ENCODE measurements at places on chromosomes 1 and 21. TPM values are rescaled to one million over a fixed set of nuclear protein-coding genes. Genes with fewer than 3 reads are reported as not detected.

DNA sequence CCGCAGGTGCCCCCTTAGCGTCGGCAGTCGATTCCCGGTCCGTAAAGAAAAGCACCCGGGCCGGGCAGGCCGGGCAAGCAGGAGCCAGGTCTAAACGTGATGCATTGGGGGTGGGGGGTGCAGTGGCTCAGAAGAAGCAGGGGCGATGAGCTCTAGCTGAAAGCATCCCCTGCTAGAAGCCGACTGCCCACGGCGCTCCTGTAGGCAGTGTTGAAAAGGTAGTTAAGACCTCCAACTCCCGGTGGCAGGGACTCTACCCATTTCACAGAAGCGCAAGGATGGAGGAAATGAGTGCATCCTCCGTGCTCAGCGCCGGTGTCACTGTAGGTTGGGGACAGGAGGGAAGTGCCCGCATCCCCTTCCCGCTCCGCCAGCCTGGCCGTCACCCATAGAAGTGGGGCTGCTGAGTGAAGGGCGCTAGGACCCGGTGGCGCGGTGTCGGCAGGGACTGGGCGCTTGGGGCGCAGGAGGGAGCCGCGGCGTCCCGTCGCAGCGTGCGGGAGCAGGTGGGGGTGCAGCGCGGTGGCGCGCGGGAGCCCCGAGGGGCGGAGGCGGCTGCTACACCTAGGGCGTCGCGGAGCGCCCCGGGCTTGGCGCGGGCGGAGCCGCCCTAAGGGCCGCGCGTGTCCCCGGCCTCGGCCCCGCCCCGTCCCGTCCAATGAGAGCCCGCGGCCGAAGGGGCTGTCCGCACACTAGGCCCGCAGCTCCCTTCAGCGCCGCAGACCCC, at the start of gene WNT2B:
Gene WNT2B (plus strand): TSS at position 688 of the 727 bp plus-strand sequence. CDS start 298 bp downstream, outside the sequence.
- ATAC-seq = peak; percentile 64

GRCh38 chr1:23403038-23403336, 21.6 kb downstream of the TCEA3 start:
- ATAC-seq = no peak

- no peak for ATAC-seq
These were observed 226.8 kb downstream of the LMX1A start for GRCh38 chr1:165129568-165130164.

DNA sequence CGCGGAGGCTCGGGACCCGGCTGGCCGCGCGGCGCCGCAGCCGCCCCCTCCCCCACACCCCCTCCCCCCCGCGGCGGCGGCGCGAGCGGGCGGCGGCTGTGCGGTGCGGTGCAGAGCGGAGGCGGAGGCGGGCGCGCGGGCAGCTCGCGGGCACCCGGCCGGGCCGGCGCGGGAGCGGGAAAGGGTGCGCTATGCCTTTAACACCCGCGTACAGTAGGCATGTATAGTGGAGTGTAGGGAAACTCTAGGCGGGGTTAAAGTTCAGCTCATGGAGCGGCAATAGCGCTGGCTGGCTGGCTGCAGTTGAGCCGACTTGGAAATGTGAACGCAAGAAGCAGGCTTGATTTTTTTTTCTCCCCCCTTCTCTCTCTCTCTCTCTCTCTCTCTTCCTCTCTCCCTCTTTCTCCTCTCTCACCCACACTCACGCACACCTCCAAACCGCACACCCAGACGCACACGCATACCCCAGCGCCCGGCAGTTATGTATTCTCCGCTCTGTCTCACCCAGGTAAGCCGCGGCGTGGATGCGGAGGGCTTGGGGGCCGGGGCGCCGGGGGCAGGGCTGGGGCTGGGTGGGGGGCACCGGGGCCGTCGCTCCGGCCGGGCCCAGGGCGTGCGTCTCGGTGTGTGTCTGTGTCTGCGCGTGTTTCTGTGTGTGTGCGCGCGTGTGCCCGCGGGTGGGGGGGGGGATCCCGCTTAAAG, at the start of gene NFIA:
Gene NFIA (plus strand): TSS at position 251 of the 702 bp plus-strand sequence.
- ATAC-seq = peak; percentile 46

Gene UBXN10
- 9.2 TPM for total RNA-seq

GRCh38 chr1:244137725-244138124, 86.6 kb downstream of the ZBTB18 start:
- ATAC-seq = no peak

DNA sequence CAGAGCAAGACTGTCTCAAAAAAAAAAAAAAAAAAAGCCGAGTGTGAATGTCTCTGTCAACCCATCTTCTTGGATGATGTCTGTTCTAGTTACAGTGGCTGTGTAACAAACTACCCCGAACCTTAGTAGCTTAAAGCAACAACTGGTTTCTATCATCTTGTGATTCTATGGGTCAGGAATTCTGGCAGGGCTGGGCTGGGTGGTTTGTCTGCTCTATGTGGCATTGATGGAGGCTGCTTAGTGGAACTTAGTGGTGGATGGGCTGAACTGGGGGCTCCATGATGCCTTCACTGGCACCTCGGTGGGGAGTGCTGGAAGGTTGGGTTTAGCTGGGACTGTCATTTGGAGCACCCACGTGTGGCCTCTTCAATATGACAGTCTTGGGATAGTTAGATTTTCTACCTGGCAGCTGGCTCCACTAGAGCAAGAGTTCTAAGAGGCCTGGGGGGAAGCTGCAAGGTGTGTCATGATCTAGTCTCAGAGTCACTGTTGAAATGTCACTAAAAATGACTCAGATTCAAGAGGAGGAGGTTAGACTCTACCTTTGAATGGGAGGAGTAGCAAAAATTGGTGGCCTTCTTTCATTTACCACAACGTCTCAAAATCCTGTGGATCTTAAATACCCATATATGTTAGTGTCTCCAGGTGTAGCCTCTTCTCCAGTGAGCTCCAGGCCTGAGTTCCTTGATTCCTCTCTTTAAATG, 18.6 kb downstream of the ACOT11 start:
- ATAC-seq = no peak

Gene SEMA6C
- total RNA-seq = 6.1 TPM

Gene C1orf115
- total RNA-seq = 7.0 TPM

DNA sequence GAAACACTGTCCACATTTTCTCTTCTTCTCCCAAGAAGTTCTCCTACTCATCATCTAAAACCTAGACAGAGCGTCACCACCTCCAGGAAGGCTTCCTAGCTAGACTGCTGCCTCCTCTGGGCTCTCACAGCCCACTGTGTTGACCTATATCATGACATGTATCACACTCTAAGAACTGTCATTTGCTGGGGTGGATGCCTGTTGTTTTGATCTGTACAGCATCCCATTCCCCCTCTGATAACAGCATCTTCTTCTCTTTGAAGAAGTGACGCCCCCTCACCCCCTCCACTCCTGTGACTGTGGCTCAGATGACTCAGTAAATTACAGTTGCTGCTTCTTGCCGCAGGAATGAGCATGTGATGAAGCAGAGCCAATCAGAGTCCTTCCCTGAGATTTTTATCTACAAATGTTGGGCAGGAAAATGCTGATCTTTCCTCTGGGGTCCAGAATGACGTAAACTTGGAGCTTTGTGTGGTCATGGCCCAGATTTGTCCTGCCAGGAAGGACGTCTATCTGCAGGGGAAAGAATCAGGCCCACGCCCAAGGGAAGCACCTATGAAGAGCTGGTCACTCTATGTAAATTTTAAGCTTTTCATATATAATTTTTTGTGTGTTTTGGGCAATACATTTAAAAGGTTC, 28.0 kb upstream of the FOXO6 start:
- no peak for ATAC-seq

GRCh38 chr1:92989936-92990583, 28.8 kb upstream of the DIPK1A start:
- ATAC-seq = no peak

Gene HAO2
- total RNA-seq = not detected

DNA sequence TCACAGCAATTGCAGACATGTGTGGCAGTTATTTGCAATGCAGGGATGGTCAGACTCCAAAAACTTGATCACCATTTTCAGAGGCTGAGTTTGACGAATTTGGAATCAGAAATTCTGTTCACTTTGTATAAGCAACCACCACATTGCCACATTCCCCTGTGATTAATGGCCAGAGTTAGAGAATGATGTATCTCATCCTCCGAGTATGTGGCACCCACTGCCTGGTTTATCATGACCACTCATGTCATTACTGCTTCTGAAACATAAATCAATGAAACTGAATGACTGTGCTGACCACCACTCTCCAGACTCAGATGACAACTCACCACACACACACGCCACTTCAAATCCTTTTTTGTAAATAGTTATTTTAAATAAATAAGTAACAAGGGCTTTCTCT, 66.6 kb upstream of the CACHD1 start:
- no peak for ATAC-seq

Gene WNT4
- 0.27 TPM for total RNA-seq

DNA sequence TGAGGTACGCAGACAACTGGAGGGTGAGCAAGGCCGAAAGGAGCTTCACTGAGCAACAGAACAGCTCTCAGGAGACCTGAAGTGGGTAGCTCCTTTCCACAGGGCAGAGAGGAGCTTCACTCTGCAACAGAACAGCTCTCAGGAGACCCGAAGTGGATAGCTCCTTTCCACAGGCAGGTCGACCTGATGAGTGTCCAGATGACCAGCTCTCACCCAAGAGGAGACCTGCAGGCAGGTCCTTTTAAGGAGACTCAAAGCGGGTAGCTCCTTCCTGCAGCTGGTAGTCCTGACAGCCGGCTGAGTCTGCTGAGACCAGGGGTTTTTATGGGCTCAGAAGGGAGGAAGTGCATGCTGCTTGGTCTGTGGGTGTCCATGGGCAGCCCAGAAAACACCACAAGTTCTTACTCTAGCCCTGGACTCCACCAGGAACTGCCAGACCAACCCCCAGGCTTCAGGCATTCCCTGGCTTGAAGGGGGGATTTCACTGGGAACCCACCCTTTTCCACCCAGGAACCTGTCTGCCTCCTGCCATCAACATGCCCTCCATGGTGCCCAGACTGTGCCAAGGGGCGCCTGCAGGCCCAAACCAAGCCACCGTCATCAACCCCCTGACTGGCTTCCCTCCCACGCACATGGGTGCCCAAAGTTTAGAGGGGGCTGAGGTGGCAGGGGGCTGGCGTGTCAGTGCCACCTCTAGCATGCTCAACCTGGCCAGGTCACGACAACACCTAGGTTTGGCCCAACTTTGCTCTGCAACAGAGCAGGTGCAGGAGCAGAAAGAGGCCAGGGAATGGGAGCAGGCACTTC, 43.6 kb downstream of the ZBTB8OS start:
- no peak for ATAC-seq

GRCh38 chr1:150363426-150364230, at the start of gene RPRD2:
Gene RPRD2 (plus strand): TSS chr1:150364147. CDS start chr1:150364715, 568 bp downstream.
- ATAC-seq = peak; percentile 97

DNA sequence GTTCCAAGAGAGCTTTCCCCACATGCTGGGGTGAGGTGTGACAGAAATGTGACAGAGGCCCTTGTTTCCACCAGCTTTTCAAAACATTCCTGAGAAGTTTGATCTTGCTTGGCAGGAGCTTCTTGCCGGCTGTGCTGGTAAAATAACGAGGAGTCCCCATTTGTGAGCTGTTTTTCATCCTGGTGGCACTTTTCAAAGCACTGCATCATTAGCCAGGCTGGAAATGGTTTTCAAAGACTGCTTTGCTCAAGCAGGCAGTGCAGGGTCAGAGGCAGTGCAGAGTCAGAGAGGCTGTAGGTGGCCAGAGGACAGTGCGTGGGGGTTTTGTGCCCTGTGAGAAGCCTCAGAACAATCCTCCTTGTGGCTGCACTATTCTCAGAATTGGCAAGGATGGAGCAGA, 75.8 kb upstream of the KCNA3 start:
- ATAC-seq = no peak

DNA sequence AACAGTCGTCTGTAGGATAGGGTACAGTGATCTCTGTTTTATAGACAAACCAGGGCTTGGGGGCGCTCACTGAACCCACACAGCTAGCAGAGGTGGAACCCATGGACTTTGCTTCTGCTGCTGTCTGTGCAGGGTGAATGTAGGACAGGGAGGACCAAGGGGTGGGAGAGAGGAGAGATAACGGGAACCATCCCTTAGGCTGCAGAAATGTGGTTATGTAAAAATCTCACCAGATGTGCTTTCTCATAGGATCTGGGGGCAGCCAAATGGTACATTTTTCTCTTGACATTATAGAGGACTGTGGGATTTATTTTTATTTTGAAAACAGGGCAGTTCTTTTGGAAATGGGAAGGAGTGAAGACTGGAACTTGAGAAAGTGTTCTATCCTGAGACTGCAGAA, 8.7 kb downstream of the NFASC start:
- ATAC-seq = peak; percentile 39

GRCh38 chr1:3604468-3604974, 6.8 kb downstream of the MEGF6 start:
- ATAC-seq = no peak

- ATAC-seq = no peak
These were observed 12.4 kb upstream of the SCAF4 start for GRCh38 chr21:31744182-31744800.

DNA sequence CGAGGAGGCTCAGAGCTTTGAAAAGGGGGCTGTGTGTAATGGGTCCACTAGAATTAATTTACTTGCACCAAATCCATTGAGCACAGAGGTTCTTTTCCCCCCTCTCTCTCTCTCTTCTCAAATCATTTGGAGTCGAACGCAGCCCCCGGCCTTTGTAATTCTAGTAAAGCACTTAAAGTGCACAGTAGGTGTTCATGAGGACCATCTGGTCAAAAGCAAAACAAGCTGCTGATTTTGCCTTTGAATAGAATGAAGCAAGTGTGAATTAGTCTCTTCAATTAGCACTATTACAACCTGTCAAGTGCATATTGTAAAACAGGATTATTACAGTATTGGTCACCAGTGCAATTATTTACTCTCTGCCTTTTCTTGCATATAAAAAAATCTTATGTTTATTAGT, 259.9 kb downstream of the FAF1 start:
- no peak for ATAC-seq

DNA sequence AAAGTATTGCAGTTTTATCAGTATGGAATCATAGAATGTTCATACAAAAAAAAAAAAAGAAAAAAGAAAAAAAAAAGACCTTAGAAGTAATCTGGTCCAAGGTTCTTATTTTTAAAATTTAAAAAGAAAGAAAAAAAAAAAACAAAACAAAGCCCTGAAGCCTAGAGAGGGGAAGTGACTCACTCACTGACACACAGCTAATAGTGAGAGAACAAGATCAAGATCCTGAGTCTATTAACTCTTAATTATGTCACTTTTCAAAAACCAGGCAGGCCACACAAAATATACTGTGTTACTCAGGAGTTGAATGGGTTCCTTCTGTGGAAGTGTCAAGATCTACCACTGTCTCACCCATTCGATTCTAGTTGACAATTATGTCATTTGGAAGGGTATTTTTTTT, 433.9 kb upstream of the DAB1 start:
- no peak for ATAC-seq

DNA sequence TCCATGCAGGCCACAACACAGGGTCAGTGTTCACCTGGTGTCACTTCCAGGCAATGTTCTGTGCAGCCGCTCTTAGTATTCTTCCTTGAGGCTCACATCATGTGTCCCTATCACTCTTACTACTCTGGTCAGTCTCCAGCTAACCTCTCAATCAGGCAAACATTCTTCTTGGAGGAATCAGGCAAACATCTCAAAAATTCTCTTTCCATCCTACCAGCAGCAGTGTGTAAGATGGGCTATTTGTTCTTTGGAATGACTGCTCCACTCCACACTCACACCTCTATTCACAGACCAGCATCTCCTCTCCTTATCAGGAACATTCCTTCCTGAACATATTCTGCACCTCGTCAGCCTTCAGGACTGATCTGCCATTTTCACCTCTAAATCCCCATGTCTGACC, 4.0 kb downstream of the S100A7A start:
- ATAC-seq = no peak

- ATAC-seq = no peak
These were observed 889 bp upstream of the SCYL3 start for GRCh38 chr1:169894424-169895145.

Gene TADA1
- total RNA-seq = 9.5 TPM
